Inflammatory macrophage treated with lipopolysaccharide for 1 hour (primary cell): ENCODE measurements at places on chromosomes 2 and 18.

- DNase-seq: no peak
These were observed 37.6 kb downstream of the CDH7 start for GRCh38 chr18:65788373-65788772.

DNA sequence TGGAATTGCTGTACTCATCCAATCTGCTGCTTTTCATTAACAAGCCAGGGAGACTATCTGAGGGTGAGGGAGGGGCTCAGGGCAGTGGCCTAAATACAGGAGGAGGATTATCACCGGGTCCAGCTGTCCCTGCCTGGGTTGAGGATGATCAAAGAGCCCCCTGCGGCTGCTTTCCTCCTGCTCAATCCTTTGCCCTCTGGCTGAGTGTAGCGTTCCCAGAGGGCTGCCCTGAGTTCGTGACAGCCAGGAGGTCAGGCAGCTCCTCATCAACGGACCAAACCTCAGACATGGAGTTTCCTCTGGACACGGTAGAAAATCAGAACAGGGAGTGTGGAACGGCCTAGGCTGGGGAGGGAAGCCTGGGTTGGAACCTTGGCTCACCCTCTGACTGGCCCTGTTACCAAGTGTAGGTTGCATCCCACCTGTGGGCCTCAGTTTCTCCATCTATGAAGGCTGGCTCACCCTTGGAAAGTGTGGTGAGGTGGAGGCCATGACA, 23.5 kb downstream of the CIB4 start:
- DNase-seq: no peak

DNA sequence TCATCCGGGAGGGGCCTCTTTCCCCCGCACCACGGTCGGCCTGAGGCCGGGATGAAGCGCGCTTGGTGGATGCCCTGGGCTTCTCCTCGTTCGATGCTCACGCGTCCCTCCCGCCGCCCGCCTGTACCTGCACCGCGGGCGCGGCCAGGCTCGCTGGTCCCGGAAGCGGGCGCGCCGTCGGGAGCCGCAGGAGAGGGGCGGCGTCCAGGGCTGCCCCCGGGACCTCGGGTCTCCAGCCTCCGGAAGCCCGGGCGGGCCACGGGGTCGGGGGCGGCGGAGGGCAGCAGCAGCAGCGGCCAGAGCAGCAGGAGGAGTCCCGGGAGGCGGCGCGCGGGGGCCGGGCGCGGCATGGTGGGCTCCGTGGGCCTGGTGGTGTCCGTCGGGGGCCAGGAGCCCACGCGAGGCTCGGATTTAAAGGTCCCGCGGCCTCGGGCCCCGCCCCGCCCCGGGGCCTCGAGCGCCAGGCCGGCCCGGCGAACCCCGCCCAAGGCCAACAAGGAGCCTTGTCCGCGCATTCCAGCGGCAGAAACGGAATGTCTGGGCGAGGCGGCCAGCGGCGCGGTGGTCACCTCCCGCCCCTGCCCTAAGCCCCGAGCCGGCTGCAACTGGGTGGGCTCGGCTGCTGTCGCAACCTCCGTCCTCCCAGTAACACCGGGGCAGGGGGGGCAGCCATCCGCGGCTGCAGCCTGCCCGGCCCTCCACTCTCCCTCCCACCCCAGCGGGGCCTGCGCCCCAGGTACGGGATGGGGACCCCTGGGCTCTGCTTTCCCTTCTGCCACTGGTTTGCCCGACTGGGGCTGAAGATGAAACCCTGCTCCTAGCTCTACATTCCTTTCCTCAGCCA, at the start of gene MATN3:
TSS of gene MATN3 (minus strand) at position 387 of the 844 bp plus-strand sequence. CDS start at position 350, 37 bp downstream.
- DNase-seq: no peak

DNA sequence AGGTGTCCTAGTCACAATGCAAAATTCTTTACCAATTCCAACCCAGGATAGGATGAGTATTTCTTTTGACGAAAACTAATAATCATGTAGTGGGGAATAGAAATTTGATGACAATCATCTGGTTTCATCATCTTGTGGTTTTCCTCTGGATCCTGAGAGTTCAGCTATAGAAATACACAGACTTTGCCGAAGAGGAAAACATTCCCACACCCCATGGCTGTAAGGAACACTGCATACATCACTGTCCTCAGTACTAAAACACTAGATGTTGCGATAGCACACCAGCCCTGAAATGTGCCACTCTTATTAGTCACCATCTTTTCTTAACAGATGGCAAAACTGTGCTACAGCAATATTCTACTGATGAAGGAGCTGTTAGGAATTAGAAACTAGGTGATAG, 29.4 kb downstream of the CERKL start:
- DNase-seq: peak; percentile 13

DNA sequence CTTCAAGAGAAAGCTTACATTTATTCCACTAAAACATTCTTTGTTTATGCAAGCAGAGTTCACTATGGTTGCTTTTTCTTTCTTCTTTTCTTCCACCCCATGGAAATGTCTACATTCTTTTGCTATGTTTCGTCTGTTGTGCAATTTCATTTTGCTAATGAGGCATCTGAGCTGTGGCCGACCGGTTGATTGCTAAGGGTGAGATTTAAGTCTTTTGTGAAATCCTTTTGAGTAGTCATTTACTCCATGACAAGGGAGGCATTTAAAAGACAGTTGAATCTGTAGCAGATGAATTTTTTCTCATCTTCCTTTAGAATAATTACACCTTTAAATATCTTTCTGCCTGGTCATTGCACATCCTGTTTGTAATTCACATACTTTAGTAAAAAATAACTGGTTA, 324.1 kb upstream of the THUMPD2 start:
- no peak for DNase-seq

GRCh38 chr2:187917535-187917934, 363.3 kb upstream of the TFPI start:
- DNase-seq: no peak

DNA sequence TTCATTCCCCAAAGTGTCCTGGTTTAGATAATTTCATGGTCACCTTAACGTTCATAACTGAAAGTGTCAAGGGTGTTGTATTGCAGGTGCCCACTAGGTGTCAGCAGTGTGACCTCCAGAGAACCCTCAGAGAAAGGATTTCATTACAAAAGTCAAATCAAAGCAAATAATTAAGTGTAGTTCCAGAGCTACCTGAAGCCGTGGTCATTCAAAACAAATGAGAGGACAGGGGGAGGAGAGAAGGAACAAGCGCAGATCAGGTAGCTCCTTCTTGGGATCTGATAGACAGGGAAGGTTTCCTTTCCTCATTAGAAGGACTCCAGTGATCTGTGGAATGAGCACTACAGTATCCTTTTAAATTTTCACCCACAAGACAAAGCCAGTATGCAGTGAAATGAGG, at the start of gene SLC9A4:
TSS of gene SLC9A4 (plus strand) at position 207 of the 400 bp plus-strand sequence. CDS start 534 bp downstream, outside the sequence.
- DNase-seq: peak; percentile 74

DNA sequence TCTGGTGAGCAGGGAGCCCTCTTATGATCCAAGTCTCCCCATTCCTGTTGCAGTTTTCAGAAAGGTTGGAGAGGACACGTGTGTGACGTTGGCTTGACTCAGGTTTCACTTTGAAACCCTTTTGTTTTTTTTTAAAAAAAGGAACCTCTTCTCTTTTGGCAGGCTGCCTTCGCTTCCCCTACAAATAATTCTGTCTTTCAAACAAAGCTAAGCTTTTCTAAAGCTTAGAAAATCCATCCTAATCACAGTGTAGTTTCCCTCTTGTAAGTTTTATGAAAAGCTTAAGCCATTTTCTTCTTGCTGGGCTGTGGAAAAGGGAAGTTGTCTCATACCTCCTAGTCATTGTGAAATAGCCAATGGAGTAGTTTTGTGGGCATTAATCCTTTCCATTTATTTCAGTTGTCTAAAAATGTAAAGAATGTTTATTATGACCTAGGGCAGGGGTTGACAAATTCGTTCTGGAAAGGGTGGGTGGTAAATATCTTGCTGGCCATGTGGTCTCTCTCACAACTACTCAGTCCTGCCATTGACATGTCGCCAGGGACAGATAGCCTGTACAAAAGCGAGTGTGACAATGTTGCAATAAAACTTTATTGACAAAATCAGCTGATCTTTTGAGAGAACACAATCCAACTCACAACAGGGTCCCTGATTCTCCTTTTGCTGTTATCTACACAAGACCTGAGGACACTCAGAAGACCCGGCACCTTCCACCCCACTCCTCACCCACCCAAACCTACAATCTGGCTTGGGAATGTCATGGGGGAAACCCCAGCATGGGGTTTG, 878.8 kb downstream of the RNF144A start:
- peak; percentile 79 for DNase-seq

GRCh38 chr2:317501-318424, 29.9 kb upstream of the ALKAL2 start:
- DNase-seq: no peak
